ENCODE measurements at places on chromosomes 16 and 17.

DNA sequence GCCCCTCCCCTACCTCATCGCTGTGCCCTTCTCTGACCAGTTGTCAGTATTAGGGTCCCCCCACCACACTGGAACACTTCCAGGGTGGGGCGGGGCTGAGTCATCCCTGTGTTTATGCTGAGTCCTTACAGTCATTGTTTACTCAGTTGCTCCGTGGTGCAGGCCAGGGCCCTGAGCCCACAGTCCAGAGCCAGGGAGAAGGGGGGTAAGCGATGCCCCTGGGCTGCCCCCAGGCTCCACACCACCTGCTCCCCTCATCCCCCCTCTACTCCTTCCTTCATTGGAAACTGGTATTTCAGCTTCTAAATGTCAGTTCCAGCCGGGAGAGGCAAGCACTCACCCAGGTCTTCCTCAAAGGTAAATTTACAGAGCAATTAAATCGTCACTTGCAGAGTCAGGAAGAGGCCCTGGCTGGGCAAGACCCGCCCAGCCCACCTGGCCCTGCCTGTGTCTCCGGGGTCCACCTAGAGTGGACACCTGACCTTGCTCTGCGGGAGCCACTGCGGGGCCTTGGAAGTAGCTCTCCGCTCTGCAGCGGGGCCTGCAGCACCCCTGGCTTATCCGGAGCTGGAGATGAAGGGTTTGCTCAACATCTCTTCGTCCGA lies 4.8 kb downstream of the ATP2A3 start:
- DNase-seq, result no peak

GRCh38 chr17:49191409-49191916 lies 18.9 kb downstream of the GNGT2 start:
- DNase-seq, result no peak

- peak; percentile 76 for DNase-seq
Measured at GRCh38 chr16:87924811-87925670, 11.3 kb downstream of the CA5A start.

DNA sequence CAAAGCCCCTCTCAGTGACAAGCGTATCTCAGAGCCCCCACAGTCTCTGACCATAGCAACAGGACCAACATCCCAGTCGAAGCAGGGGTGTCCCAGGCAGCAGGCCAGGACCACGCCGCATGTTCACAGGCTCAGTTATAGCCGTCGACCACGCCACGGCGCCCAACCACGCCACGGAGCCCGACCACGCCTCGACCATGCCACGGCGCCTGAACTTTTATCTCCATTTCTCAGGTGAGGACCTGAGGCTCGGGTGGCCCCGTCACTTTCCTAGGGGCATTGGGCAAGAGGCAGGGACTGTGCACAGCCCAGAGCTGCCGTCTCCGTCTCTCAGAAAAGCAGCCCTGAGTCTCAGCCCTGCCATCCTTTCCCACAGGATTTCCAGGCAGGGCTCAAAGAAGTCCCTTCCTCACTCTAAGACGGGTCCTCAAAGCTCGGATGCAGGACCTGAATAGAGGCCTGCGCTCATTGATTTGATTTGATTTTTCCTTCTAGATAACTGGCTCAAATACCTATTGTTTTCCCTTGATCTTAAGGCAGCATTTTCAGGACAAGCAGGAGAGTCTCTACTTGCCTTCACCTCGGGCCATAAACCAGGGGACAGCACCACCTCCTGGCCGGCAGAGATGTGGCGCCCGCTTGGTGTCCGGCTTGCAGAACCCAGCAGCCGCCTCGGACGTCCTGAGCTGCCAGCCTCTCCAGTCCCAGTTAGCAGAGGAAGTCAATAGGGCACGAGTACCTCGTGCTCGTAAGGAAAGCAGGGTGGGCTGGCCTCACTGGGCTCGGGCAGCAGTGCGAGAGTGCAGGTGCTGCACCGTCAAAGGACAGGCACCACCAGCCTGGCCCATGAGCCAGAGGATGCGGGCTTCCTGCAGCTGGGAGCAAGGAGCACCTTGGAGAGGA lies 38.8 kb downstream of the C16orf95 start:
- DNase-seq, result peak; percentile 63

GRCh38 chr16:85132456-85133289 lies 20.4 kb upstream of the CIBAR2 start:
- no peak for DNase-seq
